ENCODE measurements at places on chromosomes 16 and 17.

- no peak for DNase-seq
Observed at GRCh38 chr16:51710905-51711563, 560.0 kb upstream of the SALL1 start.

DNA sequence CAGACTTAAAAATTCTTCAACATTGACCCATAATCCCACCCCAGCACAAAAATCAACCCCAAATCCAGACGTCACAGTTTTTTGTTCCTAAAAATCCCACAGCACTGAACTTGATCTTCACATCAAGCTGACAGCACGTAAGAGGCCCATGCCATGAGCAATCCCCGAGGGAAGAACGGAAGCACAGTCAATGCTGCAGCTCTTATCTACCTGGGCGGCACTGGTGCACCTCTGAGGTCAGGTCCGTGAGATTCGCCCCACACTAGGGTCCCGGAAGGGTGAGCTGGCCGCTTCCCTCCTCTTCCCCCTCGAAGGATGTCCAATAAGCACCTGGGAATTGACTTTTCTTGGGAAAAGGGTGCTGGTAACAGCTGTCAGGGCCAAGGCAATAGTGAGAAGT is 11.3 kb upstream of the ITGAE start:
- no peak for DNase-seq

GRCh38 chr16:87638736-87639135 is 36.4 kb downstream of the JPH3 start:
- DNase-seq = no peak

DNA sequence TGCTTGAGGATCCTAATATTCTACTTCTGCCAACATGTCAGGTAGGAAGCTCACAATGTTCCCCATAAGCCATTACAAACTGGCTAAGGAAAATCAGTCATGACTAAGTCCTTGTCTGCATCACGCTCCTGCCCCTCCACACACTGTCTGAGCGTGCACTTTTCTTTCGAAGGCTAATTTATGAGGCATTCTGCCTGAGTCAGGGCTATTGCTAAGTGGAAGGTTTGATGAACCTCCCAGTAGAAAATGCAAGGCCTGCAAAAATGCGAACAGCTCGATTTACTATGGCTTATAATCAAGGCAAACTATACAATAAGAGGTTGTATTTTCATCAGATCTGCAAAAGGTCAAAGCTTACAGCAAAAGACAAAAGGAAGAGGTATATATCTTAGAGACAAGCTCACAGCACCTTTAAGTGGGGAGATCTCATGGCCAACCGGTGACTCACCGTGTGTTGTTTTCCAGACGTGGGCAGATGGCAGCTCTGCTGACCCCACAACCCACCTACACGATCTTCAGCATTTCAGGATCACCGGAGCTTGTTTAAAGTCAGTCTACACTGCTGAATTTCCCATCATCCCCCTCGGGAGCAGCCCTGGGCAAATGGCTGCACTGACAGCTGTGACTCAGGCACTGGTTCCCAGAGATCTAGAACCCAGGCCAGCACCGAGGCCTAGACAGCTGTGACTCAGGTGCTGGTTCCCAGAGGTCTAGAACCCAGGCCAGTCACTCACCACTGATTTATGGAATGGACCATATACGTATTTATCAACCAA is 26.1 kb downstream of the MEAK7 start:
- DNase-seq = no peak

GRCh38 chr17:79029327-79030009 is 5.5 kb downstream of the C1QTNF1 start:
- no peak for DNase-seq

DNA sequence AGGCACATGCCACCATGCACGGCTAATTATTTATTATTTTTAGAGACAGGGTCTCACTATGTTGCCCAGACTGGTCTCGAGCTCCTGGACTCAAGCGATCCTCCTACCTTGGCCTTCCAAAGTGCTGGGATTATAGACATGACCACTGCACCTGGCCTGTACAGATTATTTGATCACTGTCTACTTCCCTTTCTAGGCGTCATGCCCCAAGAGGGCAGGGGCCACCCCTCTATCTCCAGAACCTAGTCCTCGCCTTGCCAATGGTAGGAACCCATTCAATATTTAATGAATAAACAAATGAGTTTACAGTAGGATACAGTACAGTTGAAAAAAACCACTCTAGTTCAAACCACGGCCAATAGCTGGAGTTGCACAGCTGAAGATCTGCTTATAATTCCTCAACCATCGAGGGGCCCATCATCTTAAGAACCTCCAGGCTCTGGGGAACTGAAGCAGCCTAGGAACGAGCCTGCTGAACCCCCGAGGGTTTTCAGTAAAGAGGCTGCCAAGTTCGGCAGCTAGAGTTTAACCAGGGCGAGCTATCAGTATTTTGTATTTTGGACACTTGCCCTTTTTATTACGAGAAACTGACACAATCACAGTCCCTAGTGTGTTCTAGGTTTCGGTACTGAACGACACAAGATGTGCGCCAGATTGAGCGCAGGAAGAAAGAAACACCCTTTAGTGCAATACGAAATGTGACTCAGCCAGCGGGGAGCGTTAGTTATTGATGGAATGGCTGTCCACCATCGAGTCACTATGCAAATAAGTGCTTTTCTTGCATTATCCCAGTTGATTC is 14.6 kb downstream of the ADCY9 start:
- DNase-seq = no peak

GRCh38 chr17:48631693-48632578 is 5.8 kb upstream of the HOXB9 start:
- DNase-seq = no peak

DNA sequence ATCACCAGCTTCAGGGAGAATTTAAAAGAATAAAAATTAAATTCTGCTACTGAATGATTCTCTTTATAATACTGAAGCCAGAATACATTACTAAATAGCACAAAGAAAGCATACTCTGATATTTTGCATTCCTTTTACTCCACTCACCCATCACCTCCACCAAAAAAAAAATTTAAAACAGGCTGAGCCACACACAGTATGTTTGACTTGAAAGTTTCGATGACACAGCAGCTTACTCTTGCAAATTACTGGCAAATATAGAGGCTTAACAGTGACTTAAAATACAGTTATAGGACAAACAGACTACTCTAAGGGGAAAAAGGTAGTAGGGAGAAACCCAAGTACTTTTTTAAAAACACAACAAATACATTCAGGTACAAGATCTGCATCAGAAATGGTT is 39.2 kb downstream of the GPATCH8 start:
- no peak for DNase-seq

DNA sequence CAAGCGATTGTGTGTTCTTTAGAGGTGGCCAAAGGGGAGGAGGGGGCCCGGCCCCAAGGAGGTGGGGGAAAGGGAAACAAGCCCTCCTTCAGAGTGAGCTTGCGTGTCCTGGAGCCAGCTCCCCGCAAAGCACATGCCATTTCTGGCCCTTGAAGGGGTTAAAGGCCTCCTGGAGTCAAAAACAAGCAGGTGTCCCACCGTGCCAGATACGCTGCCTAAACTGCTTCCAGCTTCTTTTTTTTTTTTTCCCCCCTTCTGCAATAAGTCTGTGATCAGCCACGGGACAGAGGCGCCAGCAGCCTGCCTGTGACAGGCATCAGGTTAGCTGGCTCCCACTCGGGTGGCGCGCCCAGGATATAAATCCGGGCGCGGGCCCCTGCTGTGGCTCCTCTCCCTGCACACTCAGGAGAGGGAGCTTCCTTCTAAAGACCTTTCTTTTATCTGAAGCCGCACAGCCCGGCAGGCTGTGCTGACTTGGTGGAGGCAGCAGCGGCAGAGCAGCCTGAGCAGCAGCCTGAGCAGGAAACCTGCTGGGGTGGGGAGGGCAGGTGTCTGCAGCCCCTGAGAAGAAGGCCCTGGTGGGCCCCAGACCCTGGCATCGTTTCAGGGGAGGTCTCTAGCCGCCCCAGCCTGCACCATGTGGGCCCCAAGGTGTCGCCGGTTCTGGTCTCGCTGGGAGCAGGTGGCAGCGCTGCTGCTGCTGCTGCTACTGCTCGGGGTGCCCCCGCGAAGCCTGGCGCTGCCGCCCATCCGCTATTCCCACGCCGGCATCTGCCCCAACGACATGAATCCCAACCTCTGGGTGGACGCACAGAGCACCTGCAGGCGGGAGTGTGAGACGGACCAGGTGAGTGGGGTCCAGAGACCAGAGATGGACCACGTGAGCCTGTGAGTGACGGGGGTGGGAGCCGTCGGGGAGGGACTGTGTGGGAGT is at the start of gene WFIKKN2:
WFIKKN2 (plus strand) TSS at position 286 of the 934 bp plus-strand sequence; CDS start at position 638, 352 bp downstream.
- no peak for DNase-seq

- no peak for DNase-seq
Observed at GRCh38 chr16:25066426-25066746, 45.2 kb upstream of the LCMT1 start.

GRCh38 chr16:13098536-13098935 is 197.1 kb downstream of the SHISA9 start:
- DNase-seq = no peak

GRCh38 chr16:53915452-53916160 is 211.7 kb downstream of the FTO start:
- no peak for DNase-seq

Measured in hypothalamus (tissue), 51 donors.